ENCODE measurements at places on chromosomes 12 and 14. TPM values are rescaled to one million over a fixed set of nuclear protein-coding genes. Genes with fewer than 3 reads are reported as not detected.

GRCh38 chr12:40559865-40560264, 132.4 kb upstream of the CNTN1 start:
- no peak for DNase-seq

DNA sequence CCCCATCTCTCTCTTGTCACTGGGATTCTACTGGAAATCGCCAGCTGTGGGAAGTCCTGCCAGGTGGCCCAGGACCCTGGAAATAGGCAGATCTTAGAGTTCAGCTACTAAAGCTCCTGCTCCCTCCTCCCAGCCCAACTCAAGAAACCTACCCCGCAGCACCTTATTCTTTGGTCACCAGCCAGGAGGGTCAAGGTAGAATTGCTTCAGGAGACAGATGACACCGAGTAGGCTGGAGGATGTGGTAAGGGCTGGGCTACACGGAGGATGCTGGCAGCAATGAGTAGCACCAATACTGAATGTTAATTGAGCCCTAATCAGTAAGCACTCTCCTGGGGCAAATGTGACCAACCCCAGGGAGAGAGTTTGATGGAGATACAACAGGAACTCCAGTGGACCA, 119.7 kb upstream of the VASH1 start:
- DNase-seq = no peak

DNA sequence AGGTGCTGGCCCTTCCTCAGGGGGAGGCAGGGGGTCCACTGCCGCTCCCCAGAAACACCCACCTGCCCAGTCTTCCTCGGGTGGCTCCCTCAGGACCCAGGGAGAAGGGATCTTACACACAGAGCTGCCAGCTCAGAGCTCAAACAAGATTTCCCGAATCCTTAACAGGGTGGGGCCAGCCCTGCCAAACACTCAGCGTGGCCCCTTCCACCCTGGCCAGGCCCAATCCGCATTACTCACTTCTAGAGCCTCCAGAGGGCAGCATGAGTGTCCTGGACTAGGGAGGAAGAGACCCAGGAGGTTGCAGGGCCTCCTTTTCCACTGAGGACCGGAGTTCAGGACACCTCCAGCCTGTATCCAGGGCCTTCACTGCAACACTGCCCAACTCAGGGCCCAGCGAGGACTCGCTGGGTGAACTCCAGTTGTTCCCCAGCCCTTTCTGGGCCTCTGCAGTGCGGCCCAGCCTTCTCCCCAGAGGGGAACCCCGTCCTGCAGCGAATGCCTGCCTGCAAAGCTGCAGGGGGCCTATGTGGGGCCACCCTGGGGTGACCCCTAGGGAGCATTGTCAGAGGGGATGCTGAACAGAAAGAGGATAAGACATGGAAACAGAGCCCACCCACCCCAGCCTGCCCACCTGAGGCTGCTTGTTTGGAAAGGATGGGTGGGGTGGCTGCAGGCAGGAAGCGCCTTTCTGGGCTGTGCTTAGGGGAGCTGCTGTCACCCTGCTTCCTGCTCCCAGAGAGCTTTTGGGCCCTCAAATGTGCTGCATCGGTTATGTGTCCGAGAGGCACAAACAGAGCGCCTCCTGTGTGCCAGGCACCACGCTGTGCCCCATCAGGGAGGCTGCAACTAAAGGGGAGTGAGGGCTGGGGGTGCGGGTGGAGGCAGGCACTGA, 43.8 kb downstream of the CCNK start:
- DNase-seq = no peak

DNA sequence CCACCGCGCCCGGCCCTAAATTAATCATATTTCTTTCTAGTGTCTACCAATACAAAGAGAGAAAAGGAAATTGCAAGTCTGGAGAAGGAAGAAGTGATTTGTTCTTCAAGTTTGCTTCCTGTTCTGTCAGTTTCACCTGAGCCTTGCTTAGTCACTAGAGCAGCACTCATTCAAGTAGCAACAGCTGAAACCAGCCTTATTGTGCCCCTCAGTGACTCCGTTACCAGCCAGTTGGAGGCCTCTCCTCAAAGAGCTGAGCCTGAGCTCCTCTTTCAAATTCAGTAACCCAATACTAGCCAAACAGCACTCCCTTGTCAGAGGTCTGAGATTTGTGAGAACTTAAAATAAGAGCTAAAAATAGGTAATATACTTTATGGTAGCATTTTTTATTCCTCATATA, 17.4 kb downstream of the PAWR start:
- DNase-seq = no peak

DNA sequence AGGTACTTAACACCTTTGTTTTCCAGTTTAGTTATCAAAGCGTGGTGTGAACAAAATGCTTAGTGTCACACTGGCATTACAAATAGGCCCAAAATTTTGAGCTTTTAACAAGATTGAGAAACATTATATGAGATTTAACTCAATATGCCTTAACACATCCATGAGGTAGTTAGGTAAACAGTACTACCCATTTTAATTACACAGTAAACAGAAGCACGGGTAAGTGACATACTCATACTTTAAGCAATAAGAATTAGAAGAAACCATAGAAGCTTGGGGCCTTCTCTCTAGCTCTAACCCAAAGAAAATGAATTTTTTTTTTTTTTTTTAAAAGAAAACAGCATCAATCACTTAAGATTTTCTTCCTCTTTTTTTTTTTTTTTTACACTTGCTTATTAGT, 15.5 kb upstream of the PHLDA1 start:
- DNase-seq = no peak

Gene LYSET
- polyA plus RNA-seq = 15.6 TPM

DNA sequence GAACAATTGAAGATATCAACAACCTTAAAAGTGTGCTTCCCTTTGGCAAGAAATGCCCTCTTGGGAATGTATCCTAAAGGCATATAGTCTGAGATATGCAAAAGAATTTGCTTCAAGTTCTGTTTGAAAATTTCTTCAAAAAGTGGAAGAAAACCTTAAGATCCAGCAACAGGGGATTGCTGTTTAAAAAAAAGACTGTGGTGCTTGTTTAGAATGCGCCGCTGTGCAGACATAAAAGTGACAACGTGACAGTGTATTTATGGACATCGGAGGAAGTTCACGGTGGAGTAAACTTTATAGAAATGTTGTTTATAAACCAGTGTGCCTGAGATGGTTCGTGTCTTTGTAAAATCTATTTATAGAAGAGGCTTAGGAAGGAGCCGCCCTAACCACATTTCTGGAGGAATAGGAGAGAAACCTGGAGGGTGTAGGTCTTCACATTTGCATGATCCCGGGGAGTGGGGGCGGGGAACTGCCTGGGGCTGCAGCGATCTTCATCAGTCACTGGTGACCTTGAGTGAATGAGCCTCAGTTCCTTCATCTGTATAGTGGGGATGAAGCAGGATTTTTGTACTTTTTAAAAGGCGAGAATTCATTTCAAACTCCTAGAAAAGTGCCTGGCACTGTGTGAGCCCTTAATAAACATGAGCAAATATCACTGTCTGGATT, 27.5 kb downstream of the ADGRD1 start:
- no peak for DNase-seq
